ENCODE measurements at places on chromosomes 2 and 18. TPM values are rescaled to one million over a fixed set of nuclear protein-coding genes. Genes with fewer than 3 reads are reported as not detected.

Gene FIGN
- 0.76 TPM for total RNA-seq

GRCh38 chr2:100554798-100555407, 7.9 kb upstream of the PDCL3 start:
- DNase-seq, result no peak

DNA sequence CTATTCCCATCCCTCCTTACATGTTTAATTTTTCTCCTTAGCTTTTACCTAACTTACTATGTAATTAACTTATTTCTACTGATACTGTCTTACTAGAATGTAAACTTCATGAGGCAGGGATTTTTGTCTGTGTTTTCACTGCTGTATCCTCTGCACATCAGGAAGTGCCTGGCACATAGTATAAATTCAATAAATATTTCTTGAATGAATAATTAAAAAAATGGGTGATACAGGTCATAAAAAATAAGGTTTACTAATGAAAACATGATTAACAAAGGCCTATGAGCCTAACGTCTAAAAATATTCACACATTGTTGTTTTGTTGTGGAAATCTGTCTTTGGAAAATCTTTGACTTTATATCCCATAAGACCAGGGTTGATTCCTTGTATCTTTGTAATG, 4.5 kb downstream of the RBKS start:
- DNase-seq, result peak; percentile 26

Gene COX7A2L
- 220 TPM for total RNA-seq

GRCh38 chr2:64608867-64609226, 44.9 kb downstream of the SERTAD2 start:
- DNase-seq, result no peak

DNA sequence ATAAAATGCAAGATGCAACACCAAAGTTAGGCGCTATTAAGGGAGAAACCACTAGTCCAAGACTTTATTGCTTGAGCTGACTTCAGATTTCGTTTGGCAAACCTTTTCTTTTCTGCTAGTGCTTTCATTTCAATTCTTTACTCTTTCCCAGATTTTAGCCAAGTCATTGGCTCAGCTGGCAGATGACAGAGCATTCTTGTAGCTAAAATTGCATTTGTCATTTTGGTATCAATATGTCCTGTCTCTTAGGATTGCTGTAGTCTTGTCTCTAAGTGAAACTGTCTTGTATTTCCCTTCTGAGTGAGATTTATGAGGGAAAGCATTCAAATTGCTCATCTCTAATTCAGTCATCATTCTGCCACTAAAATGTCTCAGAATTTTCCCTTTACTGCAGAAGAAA, 335.1 kb downstream of the METTL4 start:
- DNase-seq, result no peak

DNA sequence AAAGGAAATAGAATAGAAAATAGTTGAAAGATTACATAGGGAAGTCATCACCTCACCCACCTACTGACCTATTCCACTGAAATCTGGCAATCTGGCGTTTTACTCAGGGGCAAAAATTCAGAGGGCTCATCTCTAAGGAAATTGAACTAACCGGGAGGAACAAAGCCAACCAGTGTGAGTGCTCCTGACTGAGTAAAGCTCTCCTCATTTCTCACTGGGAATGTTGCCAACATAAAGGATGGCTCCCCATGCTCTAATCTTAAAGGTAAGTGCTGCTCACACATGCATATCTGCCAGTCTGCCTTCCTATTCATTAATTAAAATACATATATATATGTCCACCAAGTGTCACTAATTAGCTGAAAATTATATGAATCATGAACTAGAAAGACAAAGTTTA, 13.5 kb upstream of the DOK6 start:
- DNase-seq, result no peak

- DNase-seq, result peak; percentile 87
Measured at GRCh38 chr18:45167631-45168280, 447.5 kb upstream of the SLC14A2 start.

DNA sequence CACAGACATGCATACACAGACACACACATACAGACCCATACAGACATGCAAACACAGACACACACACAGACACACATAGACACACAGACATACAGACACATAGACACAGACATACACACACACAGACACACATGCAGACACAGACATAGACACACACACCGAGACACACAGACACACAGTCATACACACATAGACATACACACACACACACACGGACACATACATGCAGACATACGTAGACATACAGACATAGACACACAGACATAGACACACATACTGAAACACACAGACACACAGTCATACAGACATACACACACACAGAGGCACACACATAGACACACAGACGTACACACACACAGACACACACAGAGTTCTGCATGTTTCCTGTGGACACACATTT, 26.9 kb downstream of the INHBB start:
- DNase-seq, result no peak

DNA sequence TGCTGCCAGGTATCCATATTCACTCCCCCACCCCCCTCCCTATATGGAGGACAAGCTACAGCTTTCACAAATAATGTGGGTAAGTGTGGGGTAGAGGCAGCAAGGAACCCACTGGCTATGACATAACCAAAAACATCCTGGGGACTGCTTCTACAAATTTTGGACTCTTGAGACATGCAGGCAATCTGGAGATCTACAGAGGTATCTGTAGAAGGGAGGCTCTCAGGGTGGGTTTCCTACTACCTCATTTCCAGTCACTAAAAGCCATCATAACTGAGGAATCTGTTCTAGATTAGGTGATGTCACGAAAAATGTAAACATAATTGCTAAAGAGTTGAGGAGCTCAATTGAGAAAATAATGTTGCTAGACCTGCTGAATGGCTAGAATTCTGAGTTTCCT, 46.8 kb upstream of the WIPF1 start:
- no peak for DNase-seq

DNA sequence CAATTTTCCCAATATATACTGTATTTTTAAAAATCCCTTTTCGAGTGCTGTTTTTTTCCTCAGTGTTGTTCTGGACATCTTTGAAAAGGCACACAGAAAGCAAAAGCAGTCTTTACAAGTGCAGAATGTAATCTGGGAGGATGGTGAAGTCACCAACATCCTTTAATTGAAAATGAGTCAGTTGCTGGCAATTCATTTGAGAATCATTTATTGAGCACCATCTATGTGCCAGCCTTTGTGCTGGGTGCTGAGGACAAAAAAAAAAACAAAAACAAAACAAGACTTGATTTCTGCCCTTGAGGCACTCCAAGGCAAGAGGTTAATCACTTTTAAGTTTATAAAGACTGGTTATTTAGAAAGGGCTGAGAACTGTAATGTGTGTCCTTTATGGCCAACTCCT, 46.7 kb upstream of the ACVR1 start:
- DNase-seq, result peak; percentile 13

- DNase-seq, result no peak
Measured at GRCh38 chr18:57075716-57076400, 71.0 kb upstream of the BOD1L2 start.

GRCh38 chr2:180191432-180192124, 184.5 kb upstream of the CWC22 start:
- DNase-seq, result peak; percentile 14

GRCh38 chr2:37468170-37468569, 123.7 kb downstream of the QPCT start:
- DNase-seq, result peak; percentile 15

Gene SCN9A
- 8.3 TPM for total RNA-seq
